Ammon's horn (tissue), 1 donor: ENCODE measurements at places on chromosomes 3 and 15.

DNA sequence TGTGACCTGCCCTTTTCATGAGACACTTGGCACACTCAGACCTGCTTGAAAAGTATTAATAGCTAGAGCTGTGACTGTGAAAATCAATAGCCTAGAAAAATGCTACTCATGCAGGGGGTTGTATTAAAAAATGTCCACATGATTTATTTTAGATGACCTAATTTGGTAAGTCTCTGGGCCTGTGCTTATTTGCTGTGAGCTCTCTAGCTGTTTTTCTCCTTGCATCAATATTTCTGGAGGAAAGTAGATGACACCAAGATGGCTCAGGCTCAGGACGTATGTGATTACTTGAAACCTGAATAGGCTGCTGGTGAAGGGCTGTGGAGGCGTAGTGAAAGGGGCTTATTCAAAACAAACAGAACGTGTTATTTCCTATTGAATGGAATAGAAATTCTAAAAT lies 29.5 kb downstream of the KCNAB1 start:
- DNase-seq: no peak

DNA sequence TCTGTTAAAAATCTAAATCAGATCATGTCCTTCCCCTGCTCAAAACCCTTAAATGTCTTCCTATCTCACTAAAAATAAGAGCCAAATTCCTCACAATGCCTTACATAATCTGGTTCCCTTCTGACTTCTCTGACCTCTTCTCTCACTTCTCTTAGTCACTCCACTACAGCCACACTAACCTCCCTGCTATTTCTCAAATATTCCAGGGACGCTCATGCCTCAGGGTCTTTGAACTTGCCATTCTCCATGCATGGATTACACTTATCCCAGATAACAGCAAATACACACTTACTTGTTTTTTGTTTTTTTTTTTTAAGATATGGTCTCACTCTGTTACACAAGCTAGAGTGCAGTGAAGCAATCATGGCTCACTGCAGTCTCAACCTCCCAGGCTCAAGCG lies 8.5 kb downstream of the TP53BP1 start:
- DNase-seq: no peak

DNA sequence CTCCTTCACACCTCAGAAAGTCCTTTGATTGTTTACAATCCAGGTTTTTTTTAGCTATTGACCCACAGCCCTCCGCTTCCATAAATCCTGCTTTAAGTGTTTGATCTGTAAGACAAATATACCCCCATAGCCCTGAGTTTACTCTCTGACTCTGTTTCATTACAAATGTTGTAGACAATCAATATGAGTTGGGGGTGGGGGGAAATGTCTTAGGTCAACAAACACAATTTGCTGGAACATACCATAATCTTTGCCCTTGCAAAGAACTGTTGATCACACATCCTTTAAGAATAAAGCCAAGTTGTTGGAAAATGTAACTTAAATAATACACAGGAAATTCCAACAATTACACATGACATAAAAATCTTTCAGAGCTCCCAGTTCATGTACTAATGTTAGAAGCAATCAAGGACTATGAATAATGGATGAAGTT lies 301.8 kb upstream of the SEMA6D start:
- no peak for DNase-seq

DNA sequence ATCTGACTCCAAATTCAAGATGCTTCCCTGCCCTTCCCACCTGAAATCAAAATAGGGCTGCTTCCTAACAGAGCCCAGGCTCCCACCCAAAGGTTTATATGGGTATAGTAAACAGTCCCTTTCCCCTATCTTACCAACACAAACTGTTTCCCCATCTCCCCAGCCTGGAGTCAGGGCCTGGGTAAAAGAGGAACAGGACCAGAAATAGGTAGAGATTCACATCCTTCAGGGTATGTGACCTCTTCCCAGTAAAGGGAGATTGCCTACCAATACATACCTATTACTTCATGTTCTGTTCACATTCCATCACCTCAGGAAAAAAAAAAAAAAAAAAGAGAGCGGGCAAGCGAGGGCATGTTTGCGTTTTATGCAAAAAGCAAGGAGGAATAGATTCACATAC lies 9.7 kb upstream of the SHF start:
- DNase-seq: no peak

- no peak for DNase-seq
Observed at GRCh38 chr15:95511671-95512070, 818.8 kb upstream of the NR2F2 start.

GRCh38 chr3:155594526-155595187 lies 150.2 kb downstream of the PLCH1 start:
- no peak for DNase-seq
